ENCODE measurements at places on chromosomes 5 and 9.

DNA sequence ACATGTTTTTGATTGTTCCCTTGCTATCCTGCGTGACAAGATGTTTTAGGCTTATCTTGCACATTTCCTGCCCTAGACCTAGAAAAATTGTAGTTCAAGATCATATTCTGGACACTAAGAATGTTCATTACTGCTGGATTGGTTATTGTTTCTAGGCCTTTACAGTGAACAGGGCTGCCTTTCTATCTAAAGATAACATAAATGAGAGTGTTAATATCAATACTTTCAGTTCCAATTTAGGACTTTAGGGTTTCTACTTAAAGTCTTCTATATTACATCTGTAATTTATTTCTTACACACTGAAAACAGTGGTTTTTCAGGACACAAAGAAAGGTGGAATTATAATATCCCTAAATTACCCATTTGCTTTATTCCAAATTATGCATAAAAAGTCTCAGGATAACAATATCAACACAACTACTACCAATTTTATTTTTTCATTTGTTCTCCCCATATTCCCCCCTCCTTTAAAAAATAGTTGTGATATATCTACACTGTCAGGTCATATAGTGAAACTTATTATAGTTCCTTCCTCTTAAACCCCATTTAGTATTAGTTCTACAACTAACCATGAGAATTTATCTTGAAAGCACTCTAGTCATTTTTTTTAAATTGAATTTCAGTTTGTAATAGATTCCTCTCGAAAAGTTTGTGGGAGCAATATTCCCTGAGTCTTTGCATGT, 293.9 kb upstream of the RIOK2 start:
- DNase-seq: no peak

- no peak for DNase-seq
Observed at GRCh38 chr5:178529080-178529479, 61.1 kb downstream of the COL23A1 start.

GRCh38 chr5:78501411-78502352, 141.3 kb downstream of the SCAMP1 start:
- DNase-seq: no peak

- no peak for DNase-seq
Observed at GRCh38 chr9:90090997-90091396, 486.2 kb downstream of the GADD45G start.

DNA sequence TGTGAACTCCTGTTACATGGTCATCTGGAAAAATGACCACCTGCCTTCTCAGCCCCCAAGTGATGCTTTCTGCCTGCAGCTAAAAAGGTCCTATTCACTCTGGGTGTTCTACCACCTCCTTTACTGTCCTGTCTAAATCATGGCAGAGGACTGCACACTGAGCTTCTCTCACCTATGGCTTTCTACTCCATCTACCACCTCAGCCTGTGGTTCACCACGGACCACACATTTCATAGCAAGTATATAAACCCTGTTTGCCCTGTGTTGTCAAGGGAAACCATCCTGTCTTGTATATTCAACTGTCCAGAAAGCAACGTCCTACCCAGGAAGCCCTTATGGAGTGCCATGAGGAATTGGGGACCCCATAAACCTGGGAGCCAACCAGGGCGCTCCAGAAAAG, 167.4 kb upstream of the ITGA1 start:
- no peak for DNase-seq

- DNase-seq: no peak
Observed at GRCh38 chr9:124980431-124980830, 39.5 kb upstream of the GOLGA1 start.

DNA sequence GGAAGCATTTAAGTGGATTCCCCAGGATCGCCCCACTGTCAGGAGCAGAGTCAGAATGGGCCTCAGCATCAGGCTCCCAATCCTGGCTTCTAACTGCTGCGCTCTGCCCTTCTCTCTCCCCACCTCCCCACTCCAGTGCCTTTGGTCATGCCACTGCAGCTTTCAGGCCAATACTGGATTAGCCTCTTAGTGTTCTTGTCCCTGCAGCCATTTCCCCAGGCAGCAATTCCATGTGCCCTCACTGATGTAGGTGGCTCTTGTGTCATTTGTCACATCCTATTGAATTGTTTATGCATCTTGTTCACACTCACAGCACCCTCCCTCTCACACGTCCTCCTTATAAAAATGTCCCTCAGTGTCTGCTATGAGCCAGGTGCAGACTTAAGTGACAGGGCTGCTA, 544.2 kb upstream of the DAP start:
- no peak for DNase-seq

GRCh38 chr5:945691-946551, 53.2 kb downstream of the TRIP13 start:
- peak; percentile 43 for DNase-seq

GRCh38 chr9:131700765-131701435, 39.0 kb downstream of the RAPGEF1 start:
- no peak for DNase-seq
